ENCODE measurements at places on chromosomes 7 and 10.
A peak's percentile ranks its signal among the peaks of the same experiment; 100 is the strongest.

- no peak for DNase-seq
Observed at GRCh38 chr10:85992324-85992723, 374.3 kb downstream of the GRID1 start.

- DNase-seq, result no peak
Observed at GRCh38 chr10:49333192-49333591, 34.2 kb downstream of the C10orf71 start.

- no peak for DNase-seq
Observed at GRCh38 chr7:14805105-14805719, 97.3 kb downstream of the DGKB start.

DNA sequence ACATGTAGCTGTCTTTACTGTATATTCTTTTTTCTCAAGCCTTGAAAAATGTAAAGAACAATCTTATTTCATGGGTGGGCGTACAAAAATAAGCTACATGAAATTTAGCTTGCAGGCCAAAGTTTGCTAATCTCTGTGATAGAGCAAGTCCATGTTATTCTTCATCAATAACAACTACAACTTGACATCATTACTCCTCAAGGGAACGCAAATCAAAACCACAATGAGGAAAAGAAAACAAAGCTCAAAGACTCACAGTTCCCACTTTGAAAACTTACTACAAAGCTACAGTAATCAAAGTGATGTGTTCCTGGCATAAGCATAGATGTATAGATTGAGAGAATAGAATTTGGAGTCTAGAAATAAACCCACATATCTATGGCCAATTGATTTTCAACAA lies 62.5 kb downstream of the GNA12 start:
- DNase-seq, result no peak

- no peak for DNase-seq
Observed at GRCh38 chr7:69963393-69963792, 365.1 kb downstream of the AUTS2 start.

DNA sequence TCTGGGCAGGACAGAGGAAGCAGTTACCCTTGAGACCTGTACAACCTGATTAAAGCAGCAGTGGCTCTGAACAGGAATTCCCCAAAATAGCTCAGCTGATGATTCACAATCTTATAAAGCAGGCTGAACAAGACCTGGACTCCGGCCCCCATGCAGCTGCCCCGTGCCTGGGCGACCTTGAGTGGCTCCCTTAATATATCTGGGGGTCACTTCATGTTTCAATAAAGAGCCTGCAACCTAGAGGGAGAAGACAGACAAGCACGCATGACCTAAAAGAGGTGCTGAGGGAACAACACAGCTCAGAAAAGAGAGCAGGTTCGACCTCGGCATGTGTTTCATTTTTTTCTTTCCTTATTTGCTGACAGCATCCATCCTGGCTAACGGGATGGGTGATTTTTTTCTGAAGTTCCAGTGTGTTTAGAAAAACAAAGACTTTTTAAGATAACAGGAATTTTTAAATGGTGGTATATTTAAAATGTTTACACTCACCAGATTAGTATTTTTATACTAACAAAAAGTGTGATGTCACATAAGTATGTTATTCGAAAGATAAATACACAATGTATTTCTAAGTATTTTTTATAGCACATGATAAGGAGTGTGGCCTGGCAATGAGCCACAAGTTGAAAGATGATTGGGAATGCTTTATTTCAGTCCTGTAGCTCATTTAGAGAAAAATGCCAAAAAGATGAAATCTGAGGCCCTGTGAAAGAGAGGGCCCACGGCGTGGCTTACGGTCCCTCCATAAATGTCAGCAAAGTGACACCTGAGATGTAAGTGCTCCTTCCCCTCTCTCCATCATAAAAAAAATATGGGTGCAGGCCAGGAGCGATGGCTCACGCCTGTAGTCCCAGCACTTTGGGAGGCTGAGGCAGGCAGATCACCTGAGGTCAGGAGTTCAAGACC lies 161.3 kb downstream of the SLIT1 start:
- DNase-seq, result peak; percentile 18

DNA sequence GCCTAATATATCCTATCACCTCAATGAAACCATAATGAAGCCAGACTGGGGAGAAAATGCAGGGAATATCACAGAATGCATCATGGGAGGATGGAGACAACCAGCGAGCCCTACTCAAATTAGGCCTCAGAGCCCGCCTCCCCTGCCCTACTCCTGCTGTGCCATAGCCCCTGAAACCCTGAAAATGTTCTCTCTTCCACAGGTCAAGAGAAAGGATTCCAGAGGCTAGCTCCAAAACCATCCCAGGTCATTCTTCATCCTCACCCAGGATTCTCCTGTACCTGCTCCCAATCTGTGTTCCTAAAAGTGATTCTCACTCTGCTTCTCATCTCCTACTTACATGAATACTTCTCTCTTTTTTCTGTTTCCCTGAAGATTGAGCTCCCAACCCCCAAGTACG lies 31.5 kb downstream of the PRSS2 start:
- DNase-seq, result no peak

DNA sequence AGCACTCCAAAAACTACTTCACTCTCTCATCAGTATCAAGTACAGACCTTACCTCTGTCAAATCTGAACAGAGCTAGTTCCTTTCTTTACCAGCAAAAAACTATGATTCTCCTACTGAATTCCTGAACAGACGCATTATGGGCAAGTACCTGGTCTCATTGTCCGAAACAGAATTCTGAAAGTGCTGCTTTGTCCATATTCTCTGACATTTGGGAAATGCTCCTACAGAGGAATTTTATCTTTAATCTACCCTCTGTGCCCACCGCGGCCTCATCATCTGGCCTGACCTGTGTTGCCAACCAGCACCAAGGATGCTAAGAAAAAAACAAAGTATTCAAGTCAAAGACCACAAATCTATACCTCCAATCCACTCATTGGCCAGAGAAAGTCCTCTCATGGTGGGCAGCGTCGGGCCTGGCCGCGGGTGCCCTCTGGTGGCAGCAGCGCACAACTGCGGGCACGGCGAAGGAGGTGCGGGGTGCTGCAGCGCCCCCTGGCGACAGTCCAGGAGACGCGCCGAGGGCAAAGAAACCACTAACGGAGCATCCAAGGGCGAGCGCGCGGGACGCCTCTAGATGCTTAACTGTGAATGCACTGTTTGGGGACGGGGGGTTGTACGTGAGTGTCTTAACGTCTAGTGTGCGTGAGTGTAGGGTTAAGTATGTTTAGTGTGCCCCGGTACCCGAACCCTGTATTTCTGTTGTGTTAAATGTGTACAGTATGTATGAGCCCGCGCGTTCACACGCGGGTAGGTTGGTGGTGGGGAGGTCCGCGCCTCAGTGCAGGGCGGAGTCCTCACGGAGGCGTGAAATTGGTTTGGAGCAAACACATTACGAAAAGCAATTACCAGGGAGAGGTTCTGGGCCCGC lies 5.0 kb upstream of the GBX1 start:
- DNase-seq, result peak; percentile 25

DNA sequence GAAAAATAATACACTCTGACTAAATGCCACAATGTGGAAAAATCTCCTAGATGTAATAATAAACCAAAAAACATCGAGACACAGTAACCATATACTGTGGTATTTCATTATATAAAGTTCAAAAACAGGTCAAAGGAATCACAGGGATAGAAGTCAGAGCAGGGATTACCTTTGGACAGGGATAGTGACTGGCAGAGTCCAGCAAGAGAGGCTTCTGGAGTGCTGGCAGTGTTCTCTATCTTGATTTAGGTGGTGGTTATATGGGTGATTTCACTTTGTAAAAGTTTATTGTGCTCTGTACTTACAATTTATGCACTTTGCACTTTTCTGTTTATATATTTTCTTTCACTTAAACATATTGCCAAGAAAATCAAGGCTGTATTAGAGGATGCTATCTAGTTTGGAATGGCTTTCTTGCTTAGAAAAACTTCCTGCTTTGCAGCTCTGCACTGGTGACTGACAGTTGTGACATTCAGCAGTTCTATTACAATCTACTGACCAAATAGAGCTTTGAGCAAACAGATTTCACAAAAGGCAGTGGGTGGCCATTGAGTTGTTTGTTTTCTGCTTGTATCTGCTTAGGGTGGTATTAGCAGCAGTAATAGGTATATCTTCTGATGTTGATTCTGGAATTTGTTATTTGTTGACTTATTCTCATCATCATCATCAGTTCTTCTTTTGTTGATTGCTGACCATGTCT lies 263.6 kb upstream of the LRGUK start:
- no peak for DNase-seq

- DNase-seq, result peak; percentile 10
Observed at GRCh38 chr7:18352339-18353255, 143.0 kb upstream of the HDAC9 start.

DNA sequence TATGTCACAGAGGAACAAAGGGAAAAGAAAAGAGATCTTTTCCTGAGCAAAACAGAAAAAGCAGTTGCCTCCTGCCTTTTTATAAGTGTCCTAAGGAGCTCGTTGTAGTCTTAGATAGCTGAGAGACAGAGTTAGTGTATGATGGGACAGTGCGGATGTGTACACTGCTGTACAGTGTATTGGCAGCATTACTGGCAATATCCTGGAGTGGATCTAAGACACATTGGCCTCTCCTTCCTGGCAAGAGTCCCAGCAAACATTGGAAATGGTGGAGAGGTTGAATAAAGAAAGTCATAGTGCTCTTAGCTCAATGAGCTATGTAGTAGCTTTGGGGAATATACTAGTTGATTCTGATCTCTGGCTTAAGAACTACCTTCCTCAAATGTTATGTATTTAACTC lies 22.7 kb downstream of the GARS1 start:
- no peak for DNase-seq

All from SW 1271 (cell line).